Type B pancreatic cell (in vitro differentiated cells): ENCODE measurements at places on chromosomes 3 and 15.

DNA sequence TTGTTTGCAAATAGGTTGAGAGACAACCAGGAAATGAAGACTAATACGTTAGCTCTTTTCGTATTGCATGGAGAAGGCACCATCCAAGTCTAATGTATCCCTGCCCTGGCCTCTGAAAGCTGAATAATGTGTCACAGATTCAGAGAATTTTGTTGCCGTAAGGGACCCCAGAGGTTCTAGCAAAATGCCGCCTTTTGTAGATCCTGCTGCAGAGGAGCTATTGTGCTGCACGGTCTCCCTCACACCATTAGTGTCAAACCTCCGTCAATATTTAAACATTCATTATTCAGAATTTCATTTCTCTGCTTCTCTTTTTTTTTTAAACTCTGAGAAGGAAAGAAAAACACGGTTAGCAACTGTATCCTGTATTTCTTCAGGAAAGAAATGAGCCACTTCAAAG is 238.7 kb downstream of the EPHB1 start:
- no peak for DNase-seq

GRCh38 chr3:175778994-175779393 is 919.9 kb downstream of the NAALADL2 start:
- no peak for DNase-seq

DNA sequence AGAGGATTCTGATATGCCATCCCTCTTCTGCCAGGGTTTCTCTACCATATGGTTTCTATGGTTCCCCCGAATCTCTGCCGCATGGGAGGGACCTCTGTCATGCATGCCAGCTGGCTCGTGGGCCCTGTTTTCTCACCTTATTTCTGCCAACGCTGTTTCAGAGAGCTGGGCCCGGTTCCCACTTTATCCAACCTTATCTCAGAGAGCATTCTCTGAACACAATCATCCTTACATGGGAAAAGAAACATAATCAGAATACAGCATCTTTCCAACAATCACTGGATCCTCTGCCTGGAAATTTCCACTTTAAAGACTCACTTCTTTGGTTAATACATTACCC is 234.5 kb upstream of the ZBTB20 start:
- no peak for DNase-seq

DNA sequence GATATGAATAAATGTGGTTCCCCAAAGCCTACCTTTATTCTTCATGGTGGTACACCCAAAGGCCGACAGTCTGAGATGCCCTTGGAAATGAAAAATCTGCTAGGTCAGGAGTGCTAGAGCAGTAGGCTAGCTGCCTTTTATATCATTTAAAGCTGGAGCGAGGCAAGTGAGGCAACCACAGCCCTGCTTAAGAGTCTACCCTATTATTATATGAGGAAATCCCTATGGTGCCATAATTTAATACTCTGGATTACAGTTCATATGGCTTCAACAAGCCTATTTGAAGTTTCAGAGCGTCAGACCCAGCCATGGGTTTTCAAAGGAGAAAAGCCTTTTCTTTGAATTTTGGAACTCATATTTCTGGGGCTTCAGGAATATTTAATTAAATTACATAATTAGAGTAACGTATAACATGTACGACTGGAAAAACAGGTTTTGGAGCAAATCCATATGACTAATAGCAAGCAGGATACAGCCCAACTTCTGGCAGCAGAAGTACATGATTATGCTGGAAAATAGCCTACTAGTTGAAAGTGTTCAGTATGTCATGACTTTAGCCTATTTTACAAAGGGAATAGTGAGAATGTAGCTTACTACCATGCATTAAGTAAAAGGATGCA is 18.0 kb upstream of the SLTM start:
- no peak for DNase-seq
